Activated T-helper 1 cell treated with anti-CD3 and anti-CD28 coated beads, Interleukin-12 subunit alpha, Interleukin-12 subunit beta, Interleukin-2, Interleukin-4 antibody, amounts not matched to agents 30 ng/mL and 10 ng/mL and 1 ng/mL, durations not matched to agents 14 hours and 24 hours and 36 hours (primary cell): ENCODE measurements at places on chromosomes 1 and 21. TPM values are rescaled to one million over a fixed set of nuclear protein-coding genes. Genes with fewer than 3 reads are reported as not detected.

Gene UBE2G2
- 137 and 151 TPM in 2 replicates for total RNA-seq

Gene C8B
- total RNA-seq: not detected in 2 replicates

Gene TNFAIP8L2
- total RNA-seq: 38.0 and 38.5 TPM in 2 replicates

Gene GCSAML
- total RNA-seq: 0.16 TPM in 1 of 2 replicates, not detected in the other

GRCh38 chr1:26081267-26082019 is 14.0 kb upstream of the TRIM63 start:
- H3K36me3 ChIP-seq: no peaks in the 10 kb centered on the region
- peaks cover under 1% of the 10 kb centered on the region for H3K4me1 ChIP-seq
- DNase-seq: no peak
- H3K4me3 ChIP-seq: no peak overlapping the region

DNA sequence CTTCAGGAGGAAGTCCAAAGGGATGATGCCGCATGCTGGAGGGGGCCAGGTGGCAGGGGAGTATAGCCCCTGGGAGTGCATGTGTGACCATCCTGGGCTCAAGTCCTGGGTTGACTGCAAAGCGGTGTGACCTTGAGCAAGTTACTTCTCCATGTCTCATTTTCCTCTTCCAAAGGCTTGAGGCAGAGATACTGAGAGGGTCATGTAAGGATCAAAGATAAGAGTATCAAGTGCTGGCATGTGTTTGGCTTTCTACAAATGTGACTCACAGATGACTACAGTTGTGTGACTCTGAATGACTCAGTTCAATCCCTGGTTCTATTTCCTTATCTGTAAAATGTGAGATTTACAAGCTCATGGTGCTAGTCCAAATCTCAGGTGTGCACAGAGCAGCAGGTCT is 26.1 kb downstream of the PROK1 start:
- H3K4me1 ChIP-seq: no peaks in the 10 kb centered on the region
- no peaks in the 10 kb centered on the region for H3K36me3 ChIP-seq
- H3K4me3 ChIP-seq: no peak overlapping the region
- H3K27ac ChIP-seq: no peak overlapping the region
- peaks cover 3% of the 10 kb centered on the region for H3K27me3 ChIP-seq
- no peak for DNase-seq

DNA sequence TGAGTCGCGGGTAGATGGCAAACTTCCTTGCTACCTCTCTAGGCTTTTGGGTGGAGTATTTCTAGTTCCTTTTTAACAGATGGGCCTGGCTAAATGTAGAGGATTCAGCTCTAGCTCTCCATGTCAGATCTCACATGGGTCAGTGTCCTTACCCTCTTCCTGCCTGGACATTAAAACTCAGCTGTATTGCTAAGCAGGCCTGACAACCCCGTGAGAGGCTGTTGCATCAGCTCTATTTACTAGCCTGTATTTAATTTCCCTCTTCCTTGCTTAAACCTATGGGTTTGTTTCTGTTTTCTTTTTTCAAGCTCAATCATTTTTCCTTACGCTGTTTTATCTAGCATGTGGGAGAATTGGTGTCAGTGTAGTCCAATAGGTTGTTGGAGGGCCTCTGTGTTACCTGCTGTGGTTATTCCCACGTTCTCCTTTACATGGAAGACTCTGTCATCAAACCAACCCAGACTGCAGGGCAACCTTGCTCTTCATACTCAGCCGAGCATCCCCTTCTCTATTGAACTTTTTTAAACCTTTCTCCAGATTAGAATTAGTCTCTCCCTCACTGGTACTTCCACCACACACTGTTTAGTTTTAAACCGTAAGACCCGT is 79.5 kb upstream of the BACH1 start:
- no peak for DNase-seq
- no peaks in the 10 kb centered on the region for H3K36me3 ChIP-seq
- H3K27ac ChIP-seq: no peak overlapping the region
- no peaks in the 10 kb centered on the region for H3K27me3 ChIP-seq

DNA sequence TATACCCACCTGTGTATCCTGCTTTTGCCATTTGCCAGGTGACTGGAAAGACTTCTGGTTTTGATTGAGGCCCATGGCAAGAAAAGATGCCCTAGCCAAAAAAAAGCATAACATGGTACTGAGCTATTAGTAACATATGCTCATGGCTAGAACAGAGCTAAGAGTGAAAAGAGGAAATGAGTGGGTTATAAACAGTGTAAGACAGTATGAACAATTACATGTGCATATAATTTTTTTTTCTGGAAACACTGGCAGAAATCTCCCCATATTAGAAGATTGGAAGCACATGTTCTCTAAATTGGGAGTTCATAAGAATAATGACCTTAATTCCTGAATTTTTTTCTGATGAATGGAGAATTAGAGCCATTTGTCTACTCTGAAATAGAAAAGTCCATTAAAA is 41.2 kb upstream of the PDC start:
- no peaks in the 10 kb centered on the region for H3K4me1 ChIP-seq
- no peak for DNase-seq
- H3K36me3 ChIP-seq: no peaks in the 10 kb centered on the region
- H3K27ac ChIP-seq: no peak overlapping the region

DNA sequence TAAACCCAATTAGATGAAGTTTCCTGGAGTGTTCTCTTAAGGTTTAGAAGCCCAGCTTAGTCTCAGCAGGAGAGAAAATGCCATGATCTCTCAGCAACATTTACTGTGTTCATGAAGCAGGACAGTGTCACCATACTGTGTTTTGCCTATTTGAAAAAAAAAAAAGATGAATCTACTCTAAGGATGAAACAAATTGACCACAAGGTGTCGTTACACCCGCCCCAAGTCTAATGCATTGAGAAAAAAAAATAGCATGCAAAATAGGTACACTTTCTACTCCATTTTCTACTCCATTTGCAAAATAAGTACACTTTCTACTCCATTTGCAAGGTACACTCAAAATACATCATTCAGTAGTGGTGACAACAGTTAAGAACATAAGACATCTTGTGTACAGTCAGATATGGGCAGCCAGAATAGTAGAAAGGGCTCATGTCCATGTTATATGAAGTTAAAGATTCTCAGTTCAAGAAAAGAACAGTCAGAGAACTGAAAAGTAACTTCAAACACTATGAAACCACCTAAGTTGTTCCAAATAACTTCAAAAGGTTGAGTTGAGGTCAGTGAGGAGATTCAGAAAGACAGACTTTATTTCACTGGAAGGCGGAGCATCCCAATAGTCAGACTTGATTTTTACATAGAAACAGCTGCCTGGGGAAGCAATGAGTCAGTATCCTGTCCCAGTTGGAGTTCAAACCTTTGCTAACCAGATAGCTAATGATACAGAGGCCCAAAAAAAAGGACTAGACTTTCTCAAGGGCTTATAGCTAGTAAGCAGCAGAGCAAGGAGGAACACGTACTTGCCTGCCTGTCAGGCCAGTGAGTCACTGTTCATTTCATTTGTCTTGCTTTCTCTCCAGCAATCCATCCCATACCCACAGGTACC is 13.3 kb downstream of the PLPPR5 start:
- H3K4me3 ChIP-seq: no peak overlapping the region
- peaks cover 8% of the 10 kb centered on the region for H3K4me1 ChIP-seq
- H3K27me3 ChIP-seq: peaks cover 1% of the 10 kb centered on the region
- peak overlapping the region; percentile 25 for H3K27ac ChIP-seq
- DNase-seq: no peak

- DNase-seq: no peak
- H3K27ac ChIP-seq: no peak overlapping the region
- no peak overlapping the region for H3K4me3 ChIP-seq
- no peaks in the 10 kb centered on the region for H3K36me3 ChIP-seq
Observed at GRCh38 chr21:18228060-18228739, 16.4 kb upstream of the CHODL start.

DNA sequence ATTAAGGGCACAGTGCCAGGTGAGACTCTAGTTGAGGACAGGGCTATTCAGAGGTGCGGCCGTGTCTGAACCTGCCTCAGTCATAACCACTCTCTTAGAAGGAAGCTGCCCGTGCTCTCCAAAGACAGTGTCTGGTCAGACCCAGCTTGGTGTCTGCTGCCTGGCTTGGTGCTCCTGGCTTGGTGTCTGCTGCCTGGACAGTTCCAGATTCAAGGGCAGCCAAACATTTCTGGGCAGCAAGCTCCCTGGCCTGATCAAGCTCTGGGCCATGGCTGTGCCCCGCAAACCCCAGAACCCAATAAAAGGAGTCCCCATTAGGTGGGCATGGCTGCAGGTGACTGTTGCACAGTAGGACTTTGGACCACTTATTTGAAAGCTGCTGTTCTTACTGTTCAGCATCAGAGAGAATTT is 27.7 kb downstream of the NEK2 start:
- H3K4me1 ChIP-seq: no peaks in the 10 kb centered on the region
- H3K27me3 ChIP-seq: peaks cover 11% of the 10 kb centered on the region
- no peaks in the 10 kb centered on the region for H3K36me3 ChIP-seq
- DNase-seq: no peak

GRCh38 chr1:110708974-110709440 is 34.3 kb upstream of the KCNA3 start:
- peaks cover 22% of the 10 kb centered on the region for H3K4me1 ChIP-seq
- H3K27ac ChIP-seq: no peak overlapping the region
- peaks cover 2% of the 10 kb centered on the region for H3K27me3 ChIP-seq
- no peak for DNase-seq
- peaks cover 2% of the 10 kb centered on the region for H3K36me3 ChIP-seq
- no peak overlapping the region for H3K4me3 ChIP-seq

DNA sequence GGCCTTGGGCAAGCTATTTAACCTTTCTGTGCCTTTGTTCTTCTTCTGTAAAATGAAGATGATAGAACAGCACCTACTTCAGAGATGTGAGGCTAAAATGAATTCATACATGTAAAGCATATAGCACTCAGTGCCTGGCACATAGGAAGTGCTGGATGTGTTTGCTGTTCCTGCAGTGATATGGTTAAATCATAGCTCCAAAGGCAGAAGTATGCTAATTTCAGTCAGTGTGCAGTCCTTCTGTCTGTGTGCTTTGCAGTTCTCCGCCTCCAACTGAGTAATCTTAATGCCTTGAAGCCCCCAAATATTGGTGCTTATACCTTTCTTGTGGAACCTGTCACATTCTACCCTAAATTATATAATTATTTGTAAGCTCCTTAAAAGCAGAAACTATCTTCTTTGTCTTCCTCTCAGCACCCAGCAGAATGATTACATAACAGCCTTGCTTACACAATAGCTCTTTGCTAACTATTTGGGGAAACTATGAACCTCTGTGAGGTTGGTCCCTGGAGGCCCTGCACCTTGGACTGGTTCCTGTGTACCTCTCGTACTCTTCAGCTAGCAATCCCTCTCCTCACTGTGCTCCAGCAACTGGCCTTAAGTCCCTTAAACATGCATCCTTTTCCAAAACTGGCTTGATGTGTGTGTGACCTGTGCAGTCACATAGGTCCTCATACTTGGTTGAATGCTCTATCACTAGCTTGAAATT is 57.0 kb upstream of the CACYBP start:
- H3K27ac ChIP-seq: no peak overlapping the region
- H3K36me3 ChIP-seq: peaks cover 3% of the 10 kb centered on the region
- H3K4me3 ChIP-seq: no peak overlapping the region
- no peak for DNase-seq
- peaks cover 25% of the 10 kb centered on the region for H3K4me1 ChIP-seq

DNA sequence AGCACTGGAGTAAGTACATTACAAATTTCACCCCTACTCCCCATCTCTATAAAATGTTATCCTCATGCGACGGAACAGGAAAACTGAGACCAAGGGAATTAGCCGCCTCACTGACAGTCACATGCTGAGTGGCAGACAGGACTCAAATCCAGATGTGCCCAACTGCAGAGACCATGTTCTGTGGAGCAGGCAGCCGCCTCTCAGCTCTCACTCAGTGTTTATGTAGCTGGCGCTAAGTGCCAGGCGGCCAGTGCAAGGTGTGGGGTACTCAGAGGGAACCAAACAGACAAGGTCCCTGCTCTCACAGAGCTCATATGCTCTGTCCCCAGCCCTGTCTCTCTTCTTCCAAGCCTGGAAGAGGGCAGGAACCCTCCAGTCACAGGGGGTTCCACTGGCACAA is 5.1 kb downstream of the CAPZB start:
- H3K4me3 ChIP-seq: no peak overlapping the region
- no peak for DNase-seq
- H3K27me3 ChIP-seq: no peaks in the 10 kb centered on the region
- H3K4me1 ChIP-seq: peaks cover 88% of the 10 kb centered on the region

GRCh38 chr1:185610954-185611353 is 123.2 kb upstream of the HMCN1 start:
- no peak overlapping the region for H3K4me3 ChIP-seq
- H3K4me1 ChIP-seq: no peaks in the 10 kb centered on the region
- DNase-seq: no peak
- no peak overlapping the region for H3K27ac ChIP-seq
- peaks cover 2% of the 10 kb centered on the region for H3K36me3 ChIP-seq

GRCh38 chr1:229859026-229859425 is 208.0 kb upstream of the GALNT2 start:
- peaks cover 8% of the 10 kb centered on the region for H3K27me3 ChIP-seq
- H3K27ac ChIP-seq: no peak overlapping the region
- H3K4me3 ChIP-seq: no peak overlapping the region
- peaks cover 10% of the 10 kb centered on the region for H3K4me1 ChIP-seq
- no peak for DNase-seq

- peaks cover 47% of the 10 kb centered on the region for H3K27me3 ChIP-seq
- DNase-seq: no peak
- H3K4me3 ChIP-seq: peak overlapping the region; percentile 84
- H3K27ac ChIP-seq: no peak overlapping the region
Observed at GRCh38 chr21:26842300-26842699, 2.9 kb downstream of the ADAMTS1 start.
